ENCODE measurements at places on chromosomes 2 and 18.

- DNase-seq: no peak
These were observed 3.0 kb upstream of the FIGLA start for GRCh38 chr2:70793450-70793849.

GRCh38 chr2:77397763-77398162 is 124.4 kb downstream of the LRRTM4 start:
- DNase-seq: no peak

GRCh38 chr2:120854766-120855530 is 119.3 kb downstream of the GLI2 start:
- DNase-seq: no peak

DNA sequence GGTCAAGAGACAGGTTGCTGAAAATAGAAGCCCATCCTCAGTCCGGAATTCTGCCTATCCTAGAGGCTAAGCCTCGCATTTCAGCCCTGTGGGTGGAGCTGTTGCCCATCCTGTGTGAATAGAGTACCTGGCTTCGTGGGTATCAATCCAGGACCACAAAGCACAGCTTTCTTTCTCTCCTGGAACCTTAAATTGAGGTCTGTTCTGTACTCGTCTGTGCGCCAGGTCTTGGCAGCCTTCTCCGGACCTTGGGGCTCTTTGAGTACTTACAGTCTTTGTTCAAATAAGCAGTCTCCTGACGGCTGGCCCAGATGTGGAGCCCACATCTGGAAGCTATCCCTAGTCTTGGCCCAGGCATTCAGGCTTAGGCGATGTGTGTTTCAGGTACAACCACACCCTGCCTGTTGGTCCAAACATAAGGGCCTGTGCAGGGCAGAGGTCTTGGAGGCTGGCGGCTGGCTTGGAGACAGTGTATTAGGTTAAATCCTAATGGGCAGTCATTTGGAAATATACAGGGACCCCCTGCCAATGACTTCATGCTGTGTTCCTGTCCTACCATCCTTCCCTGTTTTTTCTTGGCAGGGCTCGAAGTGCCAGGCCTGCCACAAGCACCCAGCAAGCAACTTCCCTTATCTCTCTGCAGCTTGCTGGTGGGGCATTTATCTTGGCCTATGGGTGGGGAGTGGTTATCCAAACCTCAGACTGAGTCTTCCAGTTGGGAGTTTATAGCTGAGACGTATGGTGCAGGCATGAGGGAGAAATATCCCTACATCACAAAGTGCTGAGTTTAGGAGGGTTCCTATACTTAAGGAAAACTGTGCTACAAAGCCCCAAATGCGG is 294.1 kb downstream of the BCL2 start:
- DNase-seq: no peak

DNA sequence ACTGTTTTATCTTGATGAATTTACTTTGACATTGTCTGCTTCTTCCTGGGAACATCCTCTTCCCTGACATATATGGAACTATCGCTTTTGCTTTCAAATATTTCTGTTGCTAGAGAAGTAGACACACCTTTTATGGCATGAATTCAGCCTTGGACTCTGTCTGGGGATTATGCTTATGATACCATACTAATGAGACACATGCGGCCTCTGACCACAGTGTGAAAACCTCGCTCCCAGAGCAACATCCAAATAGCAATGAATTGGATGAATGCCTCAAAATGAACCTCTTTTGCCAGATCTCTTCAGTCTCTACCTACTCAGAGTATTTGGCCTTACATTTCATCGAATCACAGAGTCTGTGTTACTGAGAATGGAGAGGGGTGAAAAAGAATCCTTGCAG is 70.9 kb downstream of the PIEZO2 start:
- no peak for DNase-seq

GRCh38 chr2:74212702-74213410 is 14.4 kb downstream of the MTHFD2 start:
- no peak for DNase-seq

DNA sequence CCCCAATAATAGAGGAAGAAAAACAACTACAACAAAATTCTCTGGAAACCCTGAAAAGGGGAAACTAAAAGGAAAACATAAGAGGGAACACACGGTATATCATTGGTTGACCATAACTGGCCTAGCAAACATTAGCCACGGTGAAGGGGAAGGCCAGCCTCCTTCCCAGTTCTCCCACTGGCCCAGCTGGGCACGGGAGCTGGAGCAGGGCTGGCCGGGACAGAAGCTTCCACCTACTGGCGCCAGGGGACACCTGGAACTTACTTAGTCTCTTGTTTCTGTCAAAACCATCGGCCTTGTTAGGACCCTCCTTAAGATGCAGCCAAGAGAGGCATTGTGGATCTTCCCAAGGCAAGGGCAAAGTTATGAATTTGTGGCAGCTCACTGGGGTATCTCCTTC is 56.1 kb upstream of the DLGAP1 start:
- DNase-seq: no peak

DNA sequence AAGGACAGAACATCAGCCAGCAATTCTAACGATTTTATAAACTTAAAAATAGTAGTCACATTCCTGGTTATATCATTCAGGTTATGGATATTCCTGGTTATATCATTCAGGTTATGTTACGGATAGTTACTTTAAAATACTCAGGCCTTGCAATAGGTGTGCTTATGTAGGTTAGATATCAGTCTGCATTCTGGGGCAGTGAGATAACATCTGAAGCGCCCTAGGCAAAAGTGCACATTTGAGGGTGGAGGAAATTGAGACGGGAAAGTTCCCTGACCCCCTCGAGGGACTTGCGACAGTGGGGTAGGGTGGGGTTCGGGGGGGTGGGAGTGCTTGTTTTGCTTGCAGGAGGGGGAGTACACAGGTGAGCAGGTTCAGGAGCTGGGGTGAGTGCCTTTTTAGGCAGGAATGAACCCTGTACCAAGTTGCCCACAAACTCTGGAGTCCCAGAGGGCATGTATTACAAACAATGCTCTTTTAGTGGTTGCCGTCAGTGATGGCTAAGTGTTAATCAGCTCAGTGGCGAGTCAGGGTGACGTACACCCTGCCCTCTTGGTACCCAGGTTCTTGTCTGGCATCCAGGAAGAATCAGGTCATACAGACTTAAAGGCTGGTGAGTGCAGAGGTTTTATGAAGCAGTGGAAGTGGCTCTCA is 31.8 kb downstream of the CREG2 start:
- no peak for DNase-seq

DNA sequence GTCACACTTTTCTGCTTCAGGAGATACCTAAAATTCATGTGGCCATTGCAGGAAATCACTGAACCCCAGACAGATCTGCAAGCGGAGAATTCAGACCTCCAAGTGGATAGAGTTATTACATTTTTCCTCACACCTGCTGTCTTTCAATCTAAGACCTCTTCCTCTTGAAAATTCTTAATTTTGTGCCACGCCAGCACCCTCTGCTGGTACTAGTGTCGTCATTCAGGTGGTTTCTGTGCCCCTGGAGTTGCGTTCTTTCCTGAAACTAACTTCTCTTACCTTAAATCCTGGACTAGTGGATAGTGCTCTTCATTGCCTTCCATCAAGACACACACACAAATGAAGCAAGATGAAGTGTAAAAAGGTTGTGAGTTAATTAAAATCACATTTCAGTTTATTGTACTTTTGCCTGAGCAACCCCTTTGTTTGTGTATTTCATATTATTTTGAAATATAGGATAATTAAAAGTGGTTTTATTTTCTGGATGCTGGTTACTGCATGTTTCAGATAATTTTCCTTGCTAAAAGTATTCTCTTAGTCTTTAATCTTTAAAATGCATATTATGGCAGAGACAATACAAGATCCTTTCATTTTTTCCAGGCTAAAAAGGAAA is 1.6 kb upstream of the DNER start:
- DNase-seq: peak; percentile 87

DNA sequence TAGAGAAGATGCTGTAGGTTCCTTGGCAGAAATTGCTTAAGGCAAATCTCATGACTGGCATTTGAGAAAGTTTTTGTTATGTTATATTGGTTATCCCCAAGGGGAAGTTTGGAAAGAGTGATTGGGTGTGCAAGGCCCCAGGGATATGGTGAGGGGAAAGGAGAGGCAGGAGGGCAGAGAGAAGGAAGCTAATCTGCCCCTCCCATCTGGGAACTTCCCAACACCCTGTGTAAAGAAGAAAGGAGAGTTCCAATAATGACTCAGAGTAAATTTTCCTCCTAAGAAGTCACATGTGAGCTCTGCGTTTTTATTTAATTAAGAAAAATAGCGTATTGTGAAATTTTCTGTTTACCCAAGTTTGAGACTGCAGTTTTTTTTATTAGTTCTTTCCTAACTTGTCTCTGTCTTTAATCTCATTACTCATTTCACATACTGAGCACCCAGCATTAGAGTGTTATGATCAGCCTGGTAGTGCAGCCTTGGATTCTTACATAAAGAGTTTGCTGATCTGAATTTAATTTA is 3.1 kb upstream of the KYNU start:
- DNase-seq: no peak

DNA sequence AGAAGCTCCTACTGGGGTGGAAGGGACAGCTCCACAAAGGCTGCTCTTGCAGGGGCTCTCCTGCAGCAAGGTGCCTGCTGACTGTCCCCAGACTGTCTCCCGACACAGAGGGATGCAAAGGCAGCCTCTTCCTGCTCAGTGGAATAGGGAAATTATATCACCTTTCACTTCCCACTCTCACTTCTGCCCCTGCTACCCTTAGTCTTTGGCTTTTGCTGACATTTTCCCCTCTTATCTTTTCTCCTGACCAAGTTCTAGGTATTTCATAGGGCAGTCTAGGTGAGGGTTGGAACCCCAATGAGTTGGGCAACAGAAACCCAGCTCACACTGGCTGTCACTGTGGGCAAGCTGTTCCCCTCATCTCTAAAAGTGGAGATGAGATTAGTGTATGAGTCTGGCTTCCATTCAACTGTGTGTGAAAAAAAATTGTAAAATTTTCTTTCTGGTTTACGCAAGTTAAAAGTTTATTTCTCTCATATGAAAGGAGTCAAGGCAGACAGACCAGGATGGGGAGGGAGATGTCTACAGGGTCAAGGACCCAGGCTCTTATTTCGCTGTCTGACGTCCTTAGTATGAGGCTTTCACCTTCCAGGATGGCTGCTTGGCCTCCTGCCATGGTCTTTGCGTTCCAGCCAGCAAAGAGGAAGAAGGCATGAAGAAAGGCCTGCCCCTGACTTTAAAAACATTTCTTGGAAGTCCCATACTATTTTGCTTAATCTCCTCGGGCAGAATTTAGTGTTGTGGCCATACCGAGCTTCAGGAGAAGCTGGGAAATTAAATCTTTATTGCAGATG is 7.5 kb upstream of the MOCOS start:
- DNase-seq: peak; percentile 47

DNA sequence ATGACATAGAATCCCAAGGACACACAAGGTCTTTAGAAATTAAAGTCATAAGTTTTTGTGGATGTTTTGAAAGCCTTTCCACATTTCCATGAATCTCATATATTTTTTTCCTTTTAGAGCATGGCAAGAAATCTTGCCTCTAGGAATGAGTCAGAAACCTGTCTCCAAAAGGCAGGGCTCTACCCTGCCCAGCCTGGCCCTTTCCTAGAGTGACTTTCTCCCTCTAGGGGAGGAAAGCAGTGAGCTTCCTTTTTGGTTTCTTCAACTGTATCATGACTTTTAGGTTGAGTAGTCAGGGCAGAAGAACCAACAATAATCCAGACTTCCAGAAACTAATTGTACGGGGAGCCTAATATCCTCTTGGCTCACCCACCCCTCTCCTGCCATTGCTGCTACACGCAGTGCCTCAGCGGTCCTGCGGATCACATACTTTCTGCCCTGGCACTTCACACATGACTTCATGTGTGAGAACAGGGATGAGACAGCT is 300.3 kb downstream of the AGPS start:
- DNase-seq: no peak

DNA sequence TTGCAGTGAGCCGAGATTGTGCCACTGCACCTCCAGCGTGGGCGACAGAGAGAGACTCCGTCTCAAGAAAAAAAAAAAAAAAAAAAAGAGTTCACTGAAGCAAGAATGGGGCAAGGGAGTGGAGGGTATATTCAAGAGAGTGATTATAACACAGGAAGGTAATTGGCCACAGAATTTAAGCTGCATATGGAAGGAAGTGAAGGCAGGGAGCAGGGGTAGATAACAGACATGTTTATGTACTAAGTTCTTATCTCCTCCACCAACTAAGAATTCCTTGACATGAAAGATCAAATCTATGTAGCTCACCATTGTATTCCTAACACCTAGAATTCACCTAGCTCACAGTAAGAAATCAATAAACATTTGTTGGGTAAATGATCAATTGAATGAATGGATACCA is 37.3 kb downstream of the GKN2 start:
- no peak for DNase-seq

- peak; percentile 50 for DNase-seq
These were observed 126.6 kb downstream of the ZNF532 start for GRCh38 chr18:58991167-58991798.

DNA sequence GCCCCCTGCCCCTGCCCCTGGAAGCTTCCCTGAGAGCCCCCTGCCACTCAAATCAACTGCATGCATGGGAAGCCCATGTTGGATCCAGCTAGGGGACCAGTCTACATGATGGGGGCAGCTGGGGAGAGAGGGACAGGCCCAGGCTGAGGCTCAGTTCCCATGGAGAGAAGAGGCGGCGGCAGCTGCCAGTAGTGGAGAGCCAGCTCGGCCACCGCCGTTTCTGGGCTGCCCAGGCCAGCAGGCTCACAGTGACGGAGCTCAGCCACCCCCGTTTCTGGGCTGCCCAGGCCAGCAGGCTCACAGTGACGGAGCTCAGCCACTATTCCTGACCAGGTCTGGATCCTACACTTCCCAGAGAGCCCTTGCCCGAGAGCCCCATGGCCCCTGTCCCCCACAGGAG is 3.6 kb downstream of the MAB21L4 start:
- peak; percentile 64 for DNase-seq

DNA sequence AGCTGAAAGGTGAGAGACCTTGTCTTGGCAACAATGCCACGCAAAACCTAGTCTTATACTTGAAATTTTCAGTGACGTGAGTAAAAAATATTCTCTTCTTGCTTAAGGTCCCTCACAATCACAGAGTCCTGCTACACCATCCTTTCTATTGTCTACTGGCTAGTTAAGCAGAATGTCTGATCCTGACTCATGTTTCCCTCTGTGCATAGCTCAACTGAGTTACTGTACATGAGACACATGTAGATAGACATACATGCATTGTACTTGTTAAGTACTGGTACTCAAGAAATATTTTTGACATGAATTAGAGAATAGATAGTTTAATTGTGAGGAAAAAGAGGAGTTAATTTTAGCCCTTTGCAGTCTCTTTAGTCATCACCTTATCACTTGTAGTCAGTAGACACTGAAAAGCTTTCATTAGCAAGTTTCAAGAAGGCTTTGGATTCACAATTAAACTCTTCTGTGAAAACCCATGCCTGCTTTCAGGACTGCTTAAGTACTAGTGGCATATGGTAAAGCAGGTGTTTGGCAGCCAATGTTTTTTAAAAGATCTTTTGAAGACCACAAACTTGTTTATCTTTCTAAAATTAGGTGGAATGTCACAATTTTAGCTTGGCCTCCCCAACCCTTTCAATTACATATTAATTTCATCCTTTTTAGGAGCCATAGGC is 158.7 kb upstream of the CCDC150 start:
- DNase-seq: peak; percentile 32

DNA sequence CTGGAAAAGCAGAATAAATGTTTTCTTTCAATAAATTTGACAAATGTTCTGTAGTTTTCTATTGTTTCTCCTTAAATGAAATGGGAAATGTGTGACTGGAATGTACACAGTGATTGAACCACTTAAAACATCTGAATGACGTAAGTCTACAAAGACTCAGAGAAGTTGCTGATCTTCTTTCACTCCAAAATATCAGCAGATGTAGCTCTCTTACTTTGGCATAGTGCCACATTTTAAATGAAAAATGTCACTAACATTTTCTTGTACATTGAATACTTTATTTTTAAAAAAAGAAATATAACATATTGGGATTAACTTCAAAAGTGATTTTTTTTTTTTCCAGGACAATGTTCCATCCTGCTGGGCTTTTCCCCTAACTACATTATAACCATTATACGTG is 565.6 kb downstream of the TMEM182 start:
- DNase-seq: no peak
